Upper lobe of right lung (tissue), 1 donor: ENCODE measurements at places on chromosomes 2 and 18. TPM values are rescaled to one million over a fixed set of nuclear protein-coding genes. Genes with fewer than 3 reads are reported as not detected.

The ALLC gene
- not detected for total RNA-seq

GRCh38 chr2:44707945-44708660 lies 233.4 kb upstream of the SIX3 start:
- H3K4me3 ChIP-seq: no peak overlapping the region
- no peaks in the 10 kb centered on the region for H3K36me3 ChIP-seq
- no peaks in the 10 kb centered on the region for H3K4me1 ChIP-seq
- DNase-seq: no peak

GRCh38 chr2:62831729-62832128 lies 126.2 kb downstream of the EHBP1 start:
- no peaks in the 10 kb centered on the region for H3K36me3 ChIP-seq
- no peaks in the 10 kb centered on the region for H3K4me1 ChIP-seq
- H3K4me3 ChIP-seq: no peak overlapping the region
- no peak for DNase-seq
- no peak overlapping the region for H3K27ac ChIP-seq

- no peaks in the 10 kb centered on the region for H3K27me3 ChIP-seq
- no peak for DNase-seq
- H3K27ac ChIP-seq: no peak overlapping the region
- no peaks in the 10 kb centered on the region for H3K4me1 ChIP-seq
- no peak overlapping the region for H3K4me3 ChIP-seq
These were observed 122.5 kb downstream of the MAIP1 start for GRCh38 chr2:200077838-200078237.

DNA sequence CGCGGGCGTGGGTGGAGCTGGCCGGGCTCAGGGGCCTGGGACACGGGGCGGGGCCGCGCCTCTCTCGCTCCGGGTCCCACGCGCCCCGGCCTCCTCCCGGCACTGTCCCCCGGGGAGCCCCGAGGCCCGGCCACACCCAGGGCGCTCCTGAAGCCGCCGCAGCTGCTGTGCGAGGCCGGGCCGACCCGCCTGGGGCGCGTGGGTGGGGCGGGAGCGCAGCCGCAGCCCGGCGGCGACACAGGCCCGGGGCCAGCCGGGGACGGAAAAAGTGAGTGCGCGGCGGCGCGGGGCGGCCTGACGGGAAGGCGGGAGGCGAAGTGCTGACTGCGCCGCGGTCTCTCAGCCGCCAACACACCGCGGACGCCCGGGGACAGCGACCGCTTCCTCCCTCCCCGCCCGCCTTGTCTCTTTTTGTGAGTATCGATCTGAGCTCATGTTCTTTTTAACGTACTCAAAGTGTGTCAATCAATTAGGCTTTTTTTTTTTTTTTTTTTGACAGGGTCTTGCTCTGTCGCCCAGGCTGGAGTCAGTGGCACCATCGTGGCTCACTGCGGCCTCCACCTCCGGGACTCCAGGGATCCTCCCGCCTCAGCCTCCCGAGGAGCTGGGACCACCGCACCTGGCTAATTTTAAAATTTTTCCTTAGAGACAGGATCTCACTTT lies 14.5 kb downstream of the PDCD1 start:
- peak; percentile 85 for DNase-seq
- peak overlapping the region; percentile 42 for H3K4me3 ChIP-seq
- H3K36me3 ChIP-seq: no peaks in the 10 kb centered on the region

GRCh38 chr2:181760521-181760920 lies 80.2 kb upstream of the NEUROD1 start:
- H3K36me3 ChIP-seq: no peaks in the 10 kb centered on the region
- DNase-seq: no peak
- H3K27me3 ChIP-seq: no peaks in the 10 kb centered on the region
- no peak overlapping the region for H3K27ac ChIP-seq
- no peak overlapping the region for H3K4me3 ChIP-seq
- no peaks in the 10 kb centered on the region for H3K4me1 ChIP-seq

GRCh38 chr2:112798979-112799975 lies 15.0 kb upstream of the IL1A start:
- no peak overlapping the region for H3K27ac ChIP-seq
- no peak for DNase-seq
- peaks cover 7% of the 10 kb centered on the region for H3K4me1 ChIP-seq
- H3K36me3 ChIP-seq: no peaks in the 10 kb centered on the region
- H3K4me3 ChIP-seq: no peak overlapping the region
- no peaks in the 10 kb centered on the region for H3K27me3 ChIP-seq

GRCh38 chr2:197929008-197929885 lies 124.9 kb downstream of the PLCL1 start:
- no peaks in the 10 kb centered on the region for H3K27me3 ChIP-seq
- H3K4me1 ChIP-seq: no peaks in the 10 kb centered on the region
- no peak for DNase-seq
- H3K27ac ChIP-seq: no peak overlapping the region
- no peaks in the 10 kb centered on the region for H3K36me3 ChIP-seq

GRCh38 chr2:100879296-100879695 lies 59.4 kb downstream of the NPAS2 start:
- peaks cover 8% of the 10 kb centered on the region for H3K4me1 ChIP-seq
- DNase-seq: no peak
- no peak overlapping the region for H3K27ac ChIP-seq
- H3K4me3 ChIP-seq: no peak overlapping the region
- no peaks in the 10 kb centered on the region for H3K36me3 ChIP-seq
- H3K27me3 ChIP-seq: no peaks in the 10 kb centered on the region

- peaks cover 9% of the 10 kb centered on the region for H3K4me1 ChIP-seq
- H3K27me3 ChIP-seq: no peaks in the 10 kb centered on the region
- no peak for DNase-seq
- H3K4me3 ChIP-seq: no peak overlapping the region
These were observed 3.4 kb downstream of the FANCL start for GRCh38 chr2:58237741-58238140.

DNA sequence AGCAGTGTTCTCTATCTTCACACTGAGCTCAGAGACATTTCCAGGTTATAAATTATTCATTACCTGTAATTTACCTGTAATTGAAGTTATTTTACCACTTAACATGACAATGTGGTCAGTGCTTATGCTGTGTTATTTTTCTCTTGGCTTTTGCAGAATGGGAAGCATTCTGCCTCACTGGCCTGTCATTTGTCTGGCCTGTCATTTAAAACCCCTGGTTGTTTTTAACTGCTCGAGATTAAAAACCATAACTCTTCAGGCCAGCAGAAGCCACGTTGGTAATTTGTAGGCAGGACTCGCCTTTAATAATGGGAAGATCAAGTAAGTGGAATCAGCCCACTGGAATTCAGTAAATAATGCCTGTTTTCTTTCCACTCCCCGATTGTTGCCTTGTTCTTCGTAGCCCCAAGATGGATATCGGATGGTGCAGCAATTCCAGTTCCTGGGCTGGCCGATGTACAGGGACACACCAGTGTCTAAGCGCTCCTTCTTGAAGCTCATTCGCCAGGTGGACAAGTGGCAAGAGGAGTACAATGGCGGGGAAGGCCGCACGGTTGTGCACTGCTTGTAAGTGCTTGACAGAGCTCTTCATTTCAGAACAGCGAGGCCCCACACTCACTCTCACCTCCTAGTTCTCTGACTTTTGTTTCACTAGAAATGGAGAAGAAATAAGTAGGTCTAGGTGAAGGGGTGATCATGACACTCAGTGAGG lies 222.4 kb upstream of the RAB12 start:
- DNase-seq: no peak
- no peak overlapping the region for H3K27ac ChIP-seq
- H3K4me3 ChIP-seq: no peak overlapping the region

DNA sequence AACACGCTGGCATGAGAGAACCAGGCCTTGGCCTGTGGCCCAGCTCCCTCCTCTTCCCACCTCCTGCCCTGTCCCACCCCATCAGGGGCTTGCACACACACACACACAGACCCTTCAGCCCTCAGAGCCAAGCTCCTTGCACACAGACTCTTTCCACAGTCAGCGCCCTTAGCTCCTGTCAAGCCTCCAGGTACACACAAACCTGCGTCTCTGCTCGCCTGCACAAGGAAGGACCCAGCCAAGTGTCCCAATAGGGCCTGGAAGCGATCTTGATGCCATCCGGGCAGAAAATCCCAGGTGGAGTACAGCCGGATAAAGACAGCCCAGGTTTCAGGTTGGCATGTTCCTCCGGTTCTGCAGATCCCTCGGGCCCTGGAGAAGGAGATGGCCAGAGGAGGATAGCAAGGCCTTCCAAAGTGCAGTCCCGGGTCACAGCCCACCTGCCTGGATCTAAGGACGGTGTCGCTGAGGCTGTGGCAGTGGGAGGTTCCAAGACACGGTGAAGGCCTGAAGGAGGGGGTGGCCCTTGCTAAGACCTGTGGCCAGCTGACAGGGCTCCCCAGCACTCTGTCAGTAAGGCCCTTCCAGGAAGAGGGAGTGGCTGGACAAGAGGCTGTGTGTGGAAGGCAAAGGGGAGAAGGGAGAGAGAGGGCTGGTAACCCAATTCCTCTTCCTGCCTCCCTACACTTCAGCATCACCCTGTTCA lies 18.5 kb upstream of the STEAP3 start:
- H3K36me3 ChIP-seq: no peaks in the 10 kb centered on the region
- H3K27ac ChIP-seq: no peak overlapping the region
- no peaks in the 10 kb centered on the region for H3K4me1 ChIP-seq
- no peak overlapping the region for H3K4me3 ChIP-seq
- no peak for DNase-seq

GRCh38 chr2:224925061-224925809 lies 117.0 kb downstream of the DOCK10 start:
- peaks cover 34% of the 10 kb centered on the region for H3K4me1 ChIP-seq
- no peaks in the 10 kb centered on the region for H3K27me3 ChIP-seq
- no peaks in the 10 kb centered on the region for H3K36me3 ChIP-seq
- DNase-seq: no peak
- peak overlapping the region; percentile 13 for H3K27ac ChIP-seq

DNA sequence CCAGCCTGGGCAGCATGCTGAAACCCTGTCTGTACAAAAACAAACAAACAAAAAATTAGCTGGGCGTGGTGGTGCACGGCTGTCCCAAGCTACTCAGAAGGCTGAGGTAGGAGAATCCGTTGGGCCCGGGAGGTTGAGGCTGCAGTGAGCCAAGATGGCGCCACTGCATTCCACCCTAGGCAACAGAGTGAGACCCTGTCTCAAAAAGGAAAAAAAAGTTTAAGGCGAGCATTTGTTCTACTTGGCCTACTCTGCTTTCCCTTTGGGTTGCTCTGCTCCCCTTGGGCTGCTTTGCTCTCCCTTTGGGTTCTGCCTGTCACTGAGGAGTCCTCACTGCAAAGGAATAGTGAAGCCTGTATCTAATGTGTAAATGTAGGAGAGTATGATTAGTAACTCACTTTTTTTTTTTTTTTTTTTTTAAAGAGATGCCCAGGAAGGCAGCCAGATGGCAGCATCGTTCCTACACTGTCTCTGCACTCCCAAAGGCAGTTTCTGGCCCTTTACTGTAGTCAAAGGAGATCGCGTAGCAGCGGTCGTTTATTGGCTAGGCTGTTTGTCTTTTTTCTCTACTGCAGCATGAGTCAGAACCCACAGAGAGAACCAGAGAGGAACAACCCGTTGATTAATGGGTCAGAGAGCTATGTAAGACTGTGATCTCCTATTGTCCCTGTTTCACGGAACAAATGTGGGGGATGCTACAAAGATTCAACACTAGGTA lies 118.3 kb upstream of the CWC22 start:
- H3K36me3 ChIP-seq: no peaks in the 10 kb centered on the region
- no peaks in the 10 kb centered on the region for H3K27me3 ChIP-seq
- no peaks in the 10 kb centered on the region for H3K4me1 ChIP-seq
- H3K27ac ChIP-seq: no peak overlapping the region
- no peak overlapping the region for H3K4me3 ChIP-seq

The SNRPD1 gene
- total RNA-seq: 25.8 TPM

- H3K27ac ChIP-seq: no peak overlapping the region
- no peaks in the 10 kb centered on the region for H3K27me3 ChIP-seq
- no peak for DNase-seq
- H3K36me3 ChIP-seq: peaks cover 37% of the 10 kb centered on the region
These were observed 4.2 kb downstream of the STAMBP start for GRCh38 chr2:73832930-73833329.

DNA sequence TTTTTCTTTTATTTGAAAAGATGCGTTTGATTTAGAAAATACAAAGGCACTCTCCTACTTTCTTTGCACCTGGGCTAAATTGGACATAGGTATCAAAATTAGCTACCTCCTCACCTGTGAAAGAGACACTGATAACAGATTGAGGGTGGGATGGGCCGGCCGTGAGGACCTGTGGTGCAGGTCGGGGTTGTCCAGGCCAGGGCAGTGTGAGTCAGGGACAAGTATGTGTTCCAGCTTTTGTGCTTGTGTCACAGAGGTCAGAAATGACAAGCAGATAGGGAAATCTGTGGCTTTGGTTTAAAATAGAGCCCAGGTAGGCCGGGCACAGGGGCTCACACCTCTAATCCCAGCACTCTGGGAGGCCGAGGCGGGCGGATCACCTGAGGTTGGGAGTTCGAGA lies 22.6 kb downstream of the MYL12B start:
- peaks cover 7% of the 10 kb centered on the region for H3K4me1 ChIP-seq
- DNase-seq: no peak

The ACTG2 gene
- 37.9 TPM for total RNA-seq

DNA sequence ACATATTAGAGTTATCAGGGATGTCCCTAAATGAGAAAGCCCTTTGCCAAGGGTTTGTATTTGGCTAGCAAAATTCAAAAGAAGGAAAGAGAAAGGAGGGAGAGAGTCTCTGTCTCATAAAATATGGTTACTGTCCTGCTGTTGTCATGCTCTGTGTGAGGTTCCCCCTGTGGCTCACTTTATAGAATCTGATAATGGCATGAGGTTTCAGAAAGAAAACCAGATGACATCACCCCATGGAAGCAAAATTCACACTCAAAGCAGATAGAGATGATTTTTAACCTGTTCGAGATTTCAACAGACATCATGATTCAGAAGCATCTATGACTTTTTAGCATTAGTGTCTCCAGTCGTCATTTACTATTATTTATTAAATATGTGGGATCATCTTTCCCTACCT lies 165.0 kb upstream of the SESTD1 start:
- no peaks in the 10 kb centered on the region for H3K27me3 ChIP-seq
- DNase-seq: no peak
- H3K36me3 ChIP-seq: no peaks in the 10 kb centered on the region
- no peak overlapping the region for H3K4me3 ChIP-seq

DNA sequence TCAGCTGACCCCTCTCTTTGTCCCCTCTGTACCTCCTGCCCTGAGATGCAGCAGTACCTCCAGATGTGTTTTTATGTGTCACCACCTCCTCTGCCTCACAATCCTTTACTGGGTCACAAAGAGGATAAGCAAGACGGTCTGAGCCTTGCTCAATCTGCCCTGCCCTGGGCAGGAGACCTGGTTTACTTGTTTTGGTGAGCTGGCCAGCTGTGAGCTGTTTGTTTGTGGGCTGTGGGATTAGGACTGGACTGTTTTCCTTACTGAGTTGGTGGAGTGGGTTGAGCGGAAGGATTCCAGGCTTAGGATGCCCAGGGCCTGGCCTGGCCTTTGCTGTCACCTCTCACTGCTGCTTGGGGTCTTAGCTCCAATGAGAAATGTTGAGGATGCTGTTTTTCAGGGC lies 299.5 kb downstream of the SRBD1 start:
- no peaks in the 10 kb centered on the region for H3K4me1 ChIP-seq
- H3K36me3 ChIP-seq: no peaks in the 10 kb centered on the region
- H3K27ac ChIP-seq: no peak overlapping the region
- DNase-seq: no peak

The ERFE gene
- not detected for total RNA-seq

- peak overlapping the region; percentile 88 for H3K27ac ChIP-seq
- H3K4me3 ChIP-seq: peak overlapping the region; percentile 62
- no peaks in the 10 kb centered on the region for H3K36me3 ChIP-seq
- peaks cover 12% of the 10 kb centered on the region for H3K4me1 ChIP-seq
- no peaks in the 10 kb centered on the region for H3K27me3 ChIP-seq
- DNase-seq: peak; percentile 92
These were observed 266.5 kb downstream of the TCF4 start for GRCh38 chr18:55321265-55322177.
